Activated CD8-positive, alpha-beta T cell treated with anti-CD3 and anti-CD28 coated beads, Interleukin-2, amount 10 ng/mL, durations not matched to agents 7 days and 5 days (primary cell): ENCODE measurements at places on chromosomes 2 and 18. TPM values are rescaled to one million over a fixed set of nuclear protein-coding genes. Genes with fewer than 3 reads are reported as not detected.

HOXD12 gene
- not detected for total RNA-seq

FECH gene
- total RNA-seq: 26.7 TPM

TRAPPC12 gene
- 88.4 TPM for total RNA-seq

GALNT5 gene
- total RNA-seq: not detected

CD28 gene
- 25.6 TPM for total RNA-seq

DNA sequence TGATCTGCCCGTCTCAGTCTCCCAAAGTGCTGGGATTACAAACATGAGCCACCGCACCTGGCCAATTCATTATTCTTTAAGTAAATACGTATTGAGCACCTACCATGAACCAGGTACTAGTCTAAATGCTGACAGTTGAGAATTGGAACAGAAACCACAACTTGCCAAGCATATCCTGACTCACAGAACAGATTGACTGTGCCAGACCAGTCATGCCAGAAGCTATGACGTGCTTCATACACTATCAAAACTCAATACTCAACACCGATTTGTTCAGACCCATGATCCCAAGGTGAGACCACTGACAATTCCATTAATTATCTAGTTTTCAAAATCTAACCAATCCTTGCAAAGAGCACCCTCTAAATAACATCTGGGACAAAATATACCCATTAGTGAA is 148.6 kb downstream of the B3GNT2 start:
- H3K4me1 ChIP-seq: peaks cover 4% of the 10 kb centered on the region
- no peaks in the 10 kb centered on the region for H3K27me3 ChIP-seq
- H3K4me3 ChIP-seq: no peak overlapping the region
- no peak overlapping the region for H3K27ac ChIP-seq
- no peaks in the 10 kb centered on the region for H3K36me3 ChIP-seq
- DNase-seq: no peak

GRCh38 chr2:206420721-206421120 is 22.6 kb upstream of the ADAM23 start:
- H3K27me3 ChIP-seq: no peaks in the 10 kb centered on the region
- H3K4me3 ChIP-seq: no peak overlapping the region
- no peak for DNase-seq
- no peak overlapping the region for H3K27ac ChIP-seq
- H3K36me3 ChIP-seq: no peaks in the 10 kb centered on the region

GRCh38 chr2:73821669-73822068 is 7.1 kb upstream of the STAMBP start:
- no peak for DNase-seq
- peaks cover 2% of the 10 kb centered on the region for H3K4me1 ChIP-seq
- no peak overlapping the region for H3K27ac ChIP-seq
- H3K36me3 ChIP-seq: no peaks in the 10 kb centered on the region
- H3K27me3 ChIP-seq: peaks cover 4% of the 10 kb centered on the region
- H3K4me3 ChIP-seq: no peak overlapping the region

DNA sequence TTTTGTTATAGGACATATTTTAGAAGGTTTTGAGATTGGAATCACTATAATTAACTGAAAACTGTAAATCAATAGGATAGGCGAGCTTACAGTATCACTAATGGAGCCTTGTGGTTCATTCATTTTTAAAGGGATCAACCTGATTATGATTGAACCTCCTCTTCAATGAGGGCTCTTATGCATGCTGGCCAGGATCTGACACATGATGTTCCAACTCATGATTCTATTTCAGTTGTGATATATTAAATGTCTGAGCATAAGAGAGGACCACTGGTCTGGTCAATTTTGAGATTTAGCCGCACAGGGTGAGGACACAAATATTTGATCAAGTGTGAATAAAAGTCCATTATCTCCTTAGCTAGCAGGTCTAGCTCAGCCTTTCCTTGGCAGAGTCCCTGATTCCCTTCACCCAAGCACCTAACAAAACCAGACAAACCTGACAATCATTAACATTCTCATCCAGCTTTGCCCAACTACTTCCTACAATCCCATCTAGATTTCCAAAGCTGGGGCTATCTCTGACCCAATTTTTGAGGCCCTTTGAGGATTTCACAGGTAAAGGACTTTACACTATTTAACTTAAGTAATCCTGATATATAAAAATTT is 6.9 kb upstream of the MAP4K4 start:
- peaks cover 15% of the 10 kb centered on the region for H3K4me1 ChIP-seq
- H3K4me3 ChIP-seq: no peak overlapping the region
- DNase-seq: no peak
- H3K27me3 ChIP-seq: peaks cover 4% of the 10 kb centered on the region

DNA sequence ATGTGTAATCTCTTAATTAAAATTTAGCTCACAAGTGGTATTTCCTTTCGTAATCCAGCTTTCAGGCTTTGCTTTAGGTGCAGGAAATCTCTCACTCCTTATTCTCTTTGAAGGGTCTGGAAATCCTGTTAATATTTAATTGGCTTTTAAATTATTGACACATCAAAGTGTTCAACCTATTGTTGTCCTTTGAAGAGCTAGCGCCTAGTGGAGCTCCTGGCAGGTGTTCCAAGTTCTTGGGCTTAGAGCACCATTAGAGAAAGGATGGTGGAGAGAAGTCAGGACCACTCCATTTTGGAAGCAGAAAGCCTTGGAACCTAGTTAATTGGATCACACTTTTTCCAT is 92.4 kb downstream of the CABLES1 start:
- DNase-seq: no peak
- H3K36me3 ChIP-seq: peaks cover 38% of the 10 kb centered on the region
- H3K27ac ChIP-seq: no peak overlapping the region
- H3K4me3 ChIP-seq: no peak overlapping the region
- H3K27me3 ChIP-seq: no peaks in the 10 kb centered on the region

DNA sequence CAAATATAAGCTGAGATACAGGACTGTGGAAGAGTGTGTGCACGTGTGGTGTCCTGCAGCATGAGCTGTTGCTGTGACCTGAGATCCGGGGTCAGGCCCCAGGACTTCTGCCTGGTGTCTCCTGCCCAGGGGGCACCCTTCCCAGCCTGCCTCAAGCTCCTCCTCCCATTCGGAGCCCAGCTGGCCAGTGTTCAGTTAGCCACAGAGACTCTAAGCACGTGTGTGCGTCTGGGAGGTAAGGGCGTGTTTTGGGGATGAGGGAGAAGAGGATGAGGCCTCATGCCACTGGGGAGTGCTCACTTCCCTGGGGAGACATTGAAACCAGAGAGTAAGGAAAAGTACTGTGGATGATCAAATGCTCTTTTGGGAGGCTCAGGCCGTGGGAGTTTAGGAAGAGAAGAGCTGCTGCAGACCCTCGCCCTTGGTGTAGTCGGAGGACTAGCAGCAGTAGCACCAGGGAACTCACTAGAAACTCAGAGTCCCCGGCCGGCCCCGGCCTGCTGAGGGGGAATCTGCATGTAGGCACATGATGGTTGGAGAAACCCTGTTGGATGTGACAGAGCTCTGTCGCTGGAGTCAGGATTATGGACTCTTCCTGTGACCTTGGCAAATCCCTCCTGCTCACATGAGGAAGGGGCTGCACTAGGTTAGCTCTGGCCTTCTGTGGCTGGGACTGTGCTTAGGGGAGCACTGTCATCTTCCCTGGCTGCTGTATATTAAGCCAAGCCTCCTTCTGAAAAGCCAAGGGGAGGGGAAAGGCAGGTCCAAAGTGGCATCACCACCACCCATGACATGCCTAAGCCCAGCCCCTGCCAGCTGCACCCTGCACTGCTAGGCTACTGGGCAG is 231.1 kb downstream of the DYSF start:
- DNase-seq: no peak
- no peaks in the 10 kb centered on the region for H3K4me1 ChIP-seq
- H3K4me3 ChIP-seq: no peak overlapping the region
- H3K27me3 ChIP-seq: no peaks in the 10 kb centered on the region
- no peak overlapping the region for H3K27ac ChIP-seq
- H3K36me3 ChIP-seq: no peaks in the 10 kb centered on the region

DNA sequence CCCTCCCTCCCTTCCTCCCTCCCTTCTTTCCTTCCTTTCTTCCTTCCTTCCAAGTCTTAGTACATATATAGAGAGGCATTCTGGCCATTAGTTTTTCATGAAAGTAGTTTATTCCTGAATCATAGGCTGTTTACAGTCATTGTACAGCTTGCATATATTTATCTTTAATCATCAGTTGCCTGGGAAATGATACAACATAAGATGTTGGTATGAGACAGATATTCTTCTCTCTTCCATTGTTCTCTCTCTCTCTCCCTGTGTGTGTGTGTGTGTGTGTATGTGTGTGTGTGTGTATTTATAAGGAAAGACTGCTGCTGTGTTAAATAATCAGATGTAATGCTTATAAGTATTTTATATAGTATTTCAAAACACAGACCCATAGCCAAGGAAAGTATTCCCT is 289.8 kb upstream of the UBE2E3 start:
- no peak overlapping the region for H3K4me3 ChIP-seq
- H3K36me3 ChIP-seq: no peaks in the 10 kb centered on the region
- no peaks in the 10 kb centered on the region for H3K4me1 ChIP-seq
- no peak for DNase-seq
- no peak overlapping the region for H3K27ac ChIP-seq

DNA sequence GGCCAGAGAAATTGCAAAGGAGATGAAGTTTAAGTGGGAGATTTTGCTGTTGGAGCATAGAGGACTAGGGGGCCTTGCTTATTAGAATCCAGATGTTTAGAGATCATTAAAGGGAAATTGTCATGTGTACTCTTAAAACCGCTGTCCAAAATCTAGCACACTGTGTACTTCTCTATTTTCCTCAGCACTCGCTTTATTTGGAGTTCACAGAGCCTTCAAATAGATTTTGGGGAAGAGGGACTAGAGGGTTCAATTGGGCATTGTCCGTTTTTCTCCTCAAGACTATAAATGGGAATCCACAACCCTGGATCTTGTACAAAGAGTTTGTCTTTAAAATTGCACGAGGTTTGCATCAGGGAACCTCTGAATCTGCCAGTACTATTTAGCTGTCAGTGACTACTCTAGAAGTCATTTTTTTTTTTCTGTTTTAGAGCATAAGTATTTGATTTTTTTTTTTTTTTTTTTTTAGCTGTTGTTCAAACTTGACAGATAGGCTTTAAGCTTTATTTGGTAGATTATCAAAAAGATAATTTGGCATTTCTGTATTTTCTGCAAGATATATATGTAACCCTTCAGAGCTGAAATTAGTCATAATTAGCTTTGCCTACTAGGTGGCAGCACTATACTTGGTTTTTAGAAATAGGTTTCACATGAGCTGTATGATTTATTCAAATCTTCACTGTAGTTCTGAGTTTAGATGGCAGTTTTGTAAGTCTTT is 14.2 kb downstream of the PMS1 start:
- H3K27ac ChIP-seq: no peak overlapping the region
- H3K4me1 ChIP-seq: no peaks in the 10 kb centered on the region
- no peak for DNase-seq
- H3K4me3 ChIP-seq: no peak overlapping the region
- H3K36me3 ChIP-seq: peaks cover 25% of the 10 kb centered on the region

GRCh38 chr2:224436634-224437033 is 34.7 kb upstream of the FAM124B start:
- peaks cover 4% of the 10 kb centered on the region for H3K4me1 ChIP-seq
- H3K4me3 ChIP-seq: no peak overlapping the region
- H3K27me3 ChIP-seq: peaks cover 27% of the 10 kb centered on the region
- DNase-seq: no peak

GRCh38 chr2:3041841-3042600 is 335.6 kb downstream of the EIPR1 start:
- no peaks in the 10 kb centered on the region for H3K4me1 ChIP-seq
- DNase-seq: no peak
